ENCODE measurements at places on chromosomes 2 and 18.

GRCh38 chr18:58966704-58967103, 102.0 kb downstream of the ZNF532 start:
- no peak for DNase-seq

GRCh38 chr2:37091873-37092272, 7.6 kb downstream of the GPATCH11 start:
- DNase-seq: no peak

GRCh38 chr2:114034742-114035141, 144.9 kb downstream of the ACTR3 start:
- DNase-seq: no peak

DNA sequence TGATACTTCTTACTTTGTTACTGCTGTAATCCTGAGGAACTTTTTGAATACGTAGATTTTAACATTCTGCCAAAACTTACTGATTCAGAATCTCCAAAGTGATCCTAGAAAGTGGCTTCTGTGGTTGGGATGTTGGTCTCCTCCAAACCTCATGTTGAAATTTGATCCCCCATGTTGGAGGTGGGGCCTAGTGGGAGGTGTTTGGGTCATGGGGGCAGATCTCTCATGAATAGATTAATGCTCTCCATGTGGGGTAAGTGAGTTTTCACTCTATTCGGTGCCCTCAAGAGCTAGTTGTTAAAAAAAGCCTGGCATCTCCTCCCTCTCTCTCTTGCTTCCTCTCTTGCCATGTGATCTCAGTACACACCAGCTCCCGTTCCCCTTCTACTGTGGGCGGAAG, 329.9 kb downstream of the HRH4 start:
- peak; percentile 2 for DNase-seq

DNA sequence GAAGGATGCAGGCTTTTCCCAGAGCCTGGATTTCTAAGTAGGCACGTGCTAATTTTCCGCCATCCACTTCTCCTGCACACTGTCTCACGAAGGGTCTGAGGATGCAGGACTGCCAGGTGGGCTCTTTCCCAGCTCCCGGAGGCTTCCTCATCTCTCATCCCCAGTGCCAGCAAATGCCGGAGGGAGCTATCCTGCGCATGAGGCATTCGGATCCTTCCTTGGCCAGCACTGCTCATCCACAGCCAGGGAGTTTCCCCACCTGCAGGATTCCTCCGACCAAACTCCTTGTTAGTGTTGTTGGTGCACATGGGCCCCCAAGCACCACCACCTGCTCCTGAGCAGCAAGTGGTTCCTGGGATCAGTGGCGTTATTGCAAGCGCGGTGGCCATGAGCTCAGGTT, 5.0 kb downstream of the CNDP1 start:
- no peak for DNase-seq

- DNase-seq: no peak
Measured at GRCh38 chr2:133405252-133405651, 163.0 kb downstream of the NCKAP5 start.

DNA sequence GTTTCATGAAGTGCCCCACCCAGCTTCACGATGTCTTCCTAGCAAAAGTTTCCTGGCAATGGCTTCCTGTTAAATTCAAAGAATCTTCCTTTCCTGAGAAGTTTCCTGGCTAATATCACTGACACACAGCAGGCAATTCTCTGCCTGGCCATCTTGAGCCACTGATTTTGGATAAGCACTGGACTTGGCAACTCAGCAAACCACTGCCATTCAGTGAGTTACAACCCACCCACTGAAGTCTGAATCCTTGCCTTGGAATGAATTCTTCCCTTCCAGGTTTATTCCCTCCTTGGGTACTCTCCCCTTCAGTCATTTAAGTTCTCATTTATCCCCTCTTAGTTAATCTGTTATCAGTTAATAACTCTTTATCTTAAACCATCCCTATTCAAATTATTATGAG, 426.0 kb downstream of the MBD2 start:
- no peak for DNase-seq

- no peak for DNase-seq
Measured at GRCh38 chr2:173999272-173999671, 34.1 kb upstream of the SP3 start.

- peak; percentile 44 for DNase-seq
Measured at GRCh38 chr2:10447300-10447894, 730 bp downstream of the ODC1 start.

DNA sequence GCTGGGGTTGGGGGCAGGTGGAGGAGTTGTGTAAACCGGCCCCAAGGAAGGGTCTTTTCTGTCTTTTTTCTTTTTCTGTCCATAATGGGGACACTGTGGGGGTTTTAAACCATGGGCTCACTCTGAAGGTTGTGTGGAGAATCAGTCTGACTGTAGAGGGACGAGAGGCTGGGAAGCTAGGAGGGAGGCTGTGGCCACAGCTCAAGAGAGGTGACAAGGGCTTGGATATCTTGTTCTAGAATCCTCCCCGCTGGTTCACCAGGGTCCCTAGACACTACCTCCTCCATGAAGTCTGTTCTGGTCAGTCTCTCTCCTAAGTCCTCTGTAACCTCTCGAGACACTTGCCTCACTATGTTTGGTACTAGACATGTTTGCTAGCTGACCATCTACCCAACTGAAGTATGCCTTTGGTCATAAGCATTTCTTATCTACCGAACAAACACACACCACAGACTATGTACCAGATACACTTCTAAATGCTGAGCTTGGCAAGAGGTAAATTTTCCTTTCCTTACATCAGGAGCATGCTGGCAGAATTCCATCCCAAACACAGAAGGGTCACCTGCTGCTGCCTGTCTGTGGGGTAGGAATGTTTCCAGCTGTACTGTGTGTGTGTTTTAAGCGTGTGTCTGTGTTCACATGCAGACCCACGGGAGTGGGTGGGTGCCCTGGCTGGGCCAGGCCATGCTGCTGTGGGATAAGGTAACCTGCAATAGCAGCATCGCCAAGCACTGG, 69.6 kb upstream of the MGAT4A start:
- DNase-seq: no peak

DNA sequence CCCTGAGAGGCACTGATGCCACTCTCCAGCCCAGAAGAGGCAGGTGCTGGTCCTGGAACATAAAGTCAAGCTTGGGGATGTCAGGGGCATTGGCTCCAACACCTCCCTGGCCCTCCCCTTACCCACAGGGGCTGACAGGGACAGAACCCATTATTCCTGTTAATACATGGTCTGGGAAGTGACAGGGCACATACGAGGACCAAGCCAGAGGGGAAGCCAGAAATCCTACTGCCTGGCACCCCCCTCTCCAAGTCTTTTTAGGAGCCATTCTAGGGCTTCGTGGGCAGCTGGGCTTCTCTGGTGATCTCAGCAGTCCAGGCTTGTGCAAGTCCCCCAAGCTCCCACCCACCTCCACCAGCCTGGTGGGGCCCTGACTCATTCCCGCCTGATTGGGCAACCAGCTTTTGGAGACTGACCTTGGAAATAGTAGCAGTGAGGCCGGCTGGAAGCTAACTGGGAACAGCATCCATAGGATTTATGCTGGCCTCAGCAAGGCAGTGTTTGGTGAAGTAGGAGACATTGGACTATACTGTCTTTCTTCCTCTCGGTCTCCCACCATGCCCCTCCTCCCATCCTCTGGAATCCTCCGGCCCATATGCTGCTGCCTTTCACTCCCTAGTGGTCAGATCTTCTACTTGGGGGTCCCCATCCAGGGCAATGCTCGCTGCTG, 86.4 kb upstream of the HK2 start:
- peak; percentile 61 for DNase-seq

DNA sequence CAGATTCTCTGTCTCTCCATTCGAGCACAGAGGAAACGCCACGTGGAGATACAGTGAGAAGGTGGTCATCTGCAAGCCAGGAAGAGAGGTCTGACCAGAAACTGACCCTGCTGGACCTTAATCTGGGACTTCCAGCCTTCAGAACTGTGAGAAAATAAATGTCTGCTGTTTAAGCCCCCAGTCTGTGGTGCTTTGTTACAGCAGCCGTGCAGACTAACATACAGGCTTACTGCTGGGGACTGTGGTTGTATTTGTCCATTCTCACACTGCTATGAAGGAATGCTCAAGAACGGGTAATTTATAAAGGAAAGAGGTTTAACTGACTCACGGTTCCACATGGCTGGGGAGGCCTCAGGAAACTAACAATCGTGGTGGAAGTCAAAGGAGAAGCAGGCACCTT, 432.7 kb downstream of the IRS1 start:
- no peak for DNase-seq
